Spinal cord (tissue), 10 donors: ENCODE measurements at places on chromosomes 11 and 22.
A peak's percentile ranks its signal among the peaks of the same experiment; 100 is the strongest.

DNA sequence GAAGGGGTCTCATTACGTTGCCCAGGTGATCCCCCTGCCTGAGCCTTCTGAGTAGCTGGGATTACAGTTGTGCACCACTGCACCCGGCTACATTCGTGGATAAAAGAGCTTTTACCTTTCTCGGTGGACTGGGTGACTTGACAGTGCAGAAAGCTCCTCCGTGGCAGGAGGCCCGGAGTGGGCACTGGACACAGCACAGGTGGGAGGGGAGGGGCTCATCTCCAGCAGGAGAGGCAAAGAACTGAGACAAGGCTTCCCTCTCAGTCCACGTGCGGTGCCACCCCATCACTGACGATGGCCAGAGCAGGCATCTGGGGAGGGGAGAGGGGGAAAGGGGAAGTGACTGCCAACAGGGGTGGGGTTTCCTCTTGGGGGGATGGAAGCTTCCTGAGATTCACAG lies 118.4 kb downstream of the SHANK2 start:
- no peak for DNase-seq

- DNase-seq: no peak
These were observed 377.4 kb downstream of the DYNC2H1 start for GRCh38 chr11:103486604-103487003.

DNA sequence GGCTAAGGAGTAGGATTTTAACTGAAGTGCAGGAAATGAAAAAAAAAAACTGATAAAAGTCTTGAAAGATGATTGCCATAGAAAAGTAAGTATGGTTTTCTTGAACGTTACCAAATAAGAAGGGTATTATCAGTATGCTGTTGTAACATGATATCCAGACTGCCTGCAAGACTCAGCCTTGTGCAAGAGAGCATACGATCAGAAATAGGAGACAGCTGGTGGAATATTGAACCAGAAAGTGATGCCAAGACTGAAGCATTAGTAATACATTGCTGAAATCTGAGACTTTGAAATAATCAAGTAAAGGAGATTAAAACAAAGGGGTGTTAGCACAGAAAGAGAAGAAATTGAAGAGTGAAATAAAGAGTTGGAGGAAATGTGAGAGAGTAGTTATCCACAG lies 452.7 kb upstream of the CNTN5 start:
- DNase-seq: no peak

DNA sequence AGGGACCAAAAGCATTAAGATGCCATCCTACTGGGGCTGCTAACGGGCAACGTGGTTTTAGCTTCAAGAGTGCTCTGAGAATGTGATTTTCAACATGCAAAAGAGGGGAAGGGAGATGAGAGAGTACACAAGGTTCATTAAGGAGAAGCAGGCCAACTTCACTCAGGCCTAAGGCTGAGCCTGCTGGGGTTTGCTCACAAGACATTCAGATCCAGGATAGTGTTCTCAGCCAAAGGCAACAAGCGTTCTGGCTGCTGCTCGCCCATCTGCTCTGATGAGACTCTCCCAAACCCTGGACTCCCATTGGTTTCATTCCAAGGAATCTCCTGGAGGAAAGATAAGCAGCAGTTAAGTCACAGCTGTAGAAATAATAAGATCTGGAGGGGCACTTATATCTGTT lies 23.6 kb upstream of the UPB1 start:
- peak; percentile 28 for DNase-seq

DNA sequence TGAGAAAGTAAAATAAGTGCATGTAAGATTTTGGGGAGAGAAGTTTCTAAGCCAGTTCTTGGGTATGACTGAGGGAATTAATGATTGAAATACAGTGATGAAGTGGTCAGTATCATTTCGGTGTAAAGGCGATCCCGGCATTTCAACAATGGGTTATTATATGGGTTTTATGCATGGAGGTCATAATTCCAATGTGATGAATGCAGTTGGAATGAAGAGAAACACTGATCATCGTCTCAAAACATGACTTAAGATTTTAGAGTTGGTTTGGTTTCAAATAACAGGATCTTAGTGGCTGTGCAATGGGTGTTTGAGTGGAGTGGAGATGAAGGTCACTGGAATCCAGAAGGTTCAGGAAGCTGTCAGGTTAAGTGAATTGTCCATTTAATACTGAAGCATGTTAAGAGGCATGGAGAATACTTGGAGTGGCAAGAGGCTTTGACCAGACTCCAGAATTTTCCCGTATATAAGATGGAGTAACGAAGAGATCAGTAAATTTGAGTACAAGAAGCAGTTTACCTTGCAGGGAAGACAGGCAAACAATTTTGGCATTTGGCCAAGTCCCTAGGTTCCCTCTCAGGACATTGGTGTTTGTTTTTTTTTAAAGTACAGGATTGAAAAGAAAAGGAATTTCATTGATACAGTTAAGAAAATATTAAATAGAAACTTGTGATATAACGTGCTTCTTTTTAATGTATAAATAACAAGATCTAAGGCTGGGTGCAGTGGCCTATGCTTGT lies 96.4 kb upstream of the BIRC3 start:
- DNase-seq: no peak

GRCh38 chr11:111566324-111566723 lies 25.8 kb downstream of the LAYN start:
- DNase-seq: no peak

GRCh38 chr11:91698845-91699244 lies 525.8 kb upstream of the FAT3 start:
- no peak for DNase-seq

- no peak for DNase-seq
These were observed 15.9 kb downstream of the MOGAT2 start for GRCh38 chr11:75733431-75734107.

DNA sequence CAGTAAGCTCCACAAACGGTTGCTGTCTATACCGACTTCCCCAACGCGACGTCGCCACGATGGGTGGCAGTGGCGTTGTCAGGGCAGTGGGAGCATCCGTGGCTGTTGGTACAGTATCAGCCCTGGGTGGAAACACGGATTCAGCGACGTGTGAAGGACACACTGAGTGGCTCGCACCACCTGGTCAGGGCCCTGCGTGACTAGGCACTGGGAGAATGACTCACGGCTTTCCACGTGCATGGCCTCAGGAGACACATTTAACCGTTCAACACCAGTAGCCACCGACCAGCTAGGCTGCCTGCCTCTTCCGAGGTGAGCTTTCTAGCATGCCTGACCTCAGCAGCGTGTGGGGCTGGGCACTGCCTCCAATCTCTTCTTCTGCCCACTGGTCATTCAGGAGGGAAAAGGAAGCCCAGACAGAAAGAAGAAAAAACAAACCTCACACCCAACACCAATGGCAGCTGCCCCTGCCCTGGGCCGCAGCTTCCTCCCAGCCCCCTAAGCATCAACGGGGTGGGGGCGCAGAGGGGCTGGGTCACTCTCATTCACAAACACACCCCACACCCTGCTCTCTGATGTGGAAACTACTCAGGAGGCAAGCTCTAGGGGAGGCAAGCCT lies 59.0 kb downstream of the MYH9 start:
- DNase-seq: no peak

DNA sequence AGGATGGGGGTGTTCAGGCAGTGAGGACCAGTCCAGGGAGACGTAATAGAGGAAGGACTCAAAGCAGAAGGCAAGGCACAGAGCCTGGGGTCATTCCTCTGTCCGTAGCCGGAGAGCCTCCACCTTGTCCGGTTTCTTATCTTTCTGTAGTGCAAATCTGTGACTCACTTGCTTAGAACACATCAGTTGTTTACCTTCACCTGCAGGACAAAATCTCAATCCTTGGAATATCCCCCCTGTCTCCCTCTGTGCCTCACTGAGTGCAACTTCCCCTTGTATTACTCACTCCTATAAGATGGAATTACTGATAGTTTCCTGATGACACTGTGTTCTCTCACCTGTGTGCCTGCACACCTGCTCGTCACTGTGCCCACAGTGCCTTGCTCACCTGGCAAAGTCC lies 20.4 kb upstream of the TTC12 start:
- no peak for DNase-seq

DNA sequence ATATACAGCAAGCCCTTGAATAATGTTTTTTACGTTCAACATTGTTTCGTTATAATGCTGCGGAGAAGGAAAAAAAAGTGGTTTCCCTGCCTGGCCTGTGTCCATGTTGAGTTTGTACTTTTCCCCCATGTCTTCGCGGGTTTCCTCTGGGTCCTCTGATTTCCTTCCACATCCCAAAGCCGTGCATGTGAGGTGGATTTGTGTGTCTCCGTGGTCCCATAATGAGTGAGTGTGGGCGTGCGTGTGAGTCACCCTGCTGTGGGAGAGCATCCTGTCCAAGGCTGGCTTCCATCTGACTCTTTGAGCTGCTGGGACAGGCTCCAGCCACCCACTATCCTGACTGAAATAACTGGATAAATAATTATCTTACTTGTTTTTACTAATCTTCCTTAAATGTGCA lies 29.6 kb upstream of the SNX19 start:
- DNase-seq: no peak

DNA sequence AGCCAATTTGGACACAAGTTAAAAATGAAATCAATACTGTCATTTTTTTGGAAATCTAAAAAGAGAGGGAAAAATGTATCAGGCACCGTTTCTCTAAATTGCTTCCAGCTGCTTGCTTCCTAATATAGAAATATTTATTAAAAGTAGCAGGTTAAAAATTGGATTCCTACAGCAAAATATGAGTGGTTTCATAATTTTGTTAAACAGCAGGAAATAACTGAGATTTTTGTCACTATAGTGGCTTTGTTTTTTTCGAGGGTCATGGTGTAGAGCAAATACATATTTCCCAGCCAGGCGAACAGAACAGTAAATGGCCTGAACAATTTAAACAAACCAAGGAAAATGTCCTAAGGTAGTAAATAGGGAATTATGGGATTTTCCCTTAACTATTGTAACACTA lies 159.7 kb downstream of the DDX10 start:
- no peak for DNase-seq

DNA sequence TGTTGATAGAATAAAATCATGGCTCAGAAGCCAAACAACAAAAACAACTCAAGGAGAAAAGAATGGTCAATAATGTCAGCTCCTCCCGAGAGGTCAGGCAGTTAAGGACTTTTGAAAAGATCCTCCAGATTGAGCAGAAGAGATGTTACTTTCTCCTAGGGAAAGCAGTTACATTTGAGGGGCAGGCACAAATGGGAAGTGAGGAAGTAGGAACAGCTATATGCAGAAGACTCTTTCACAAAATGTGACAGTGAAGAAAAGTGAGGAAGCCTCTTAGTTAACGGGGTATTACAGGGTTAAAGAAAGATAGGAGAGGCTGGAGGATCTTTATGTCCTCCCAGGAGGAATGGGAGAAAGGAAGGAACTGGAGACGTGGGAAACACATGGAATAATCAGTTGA lies 3.4 kb downstream of the DCHS1 start:
- no peak for DNase-seq

DNA sequence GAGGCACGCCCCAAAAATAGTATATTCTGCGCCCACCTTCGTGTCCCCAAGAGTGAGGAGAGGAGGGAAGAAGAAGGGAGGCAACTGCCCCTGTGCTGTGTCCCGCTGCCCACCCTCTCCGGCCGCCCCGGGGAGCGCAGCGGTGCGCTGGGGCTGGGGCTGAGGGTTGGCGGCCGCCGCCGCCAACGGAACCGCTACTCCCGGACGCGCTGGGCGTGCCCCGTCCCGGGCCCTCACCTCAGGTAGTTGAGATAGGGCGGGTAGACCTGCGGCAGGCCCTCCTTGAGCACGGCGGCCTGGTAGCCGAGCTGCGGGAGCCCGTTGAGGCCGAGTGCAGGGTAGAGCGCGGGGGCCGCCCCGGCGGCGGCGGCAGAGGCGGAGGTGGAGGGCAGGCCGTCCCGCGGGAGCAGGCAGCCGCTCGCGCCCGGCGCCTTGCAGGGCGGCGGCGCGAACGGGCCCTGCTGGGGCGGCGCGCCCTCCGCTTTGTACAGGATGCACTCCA lies 2.4 kb downstream of the PGR start:
- DNase-seq: peak; percentile 3

DNA sequence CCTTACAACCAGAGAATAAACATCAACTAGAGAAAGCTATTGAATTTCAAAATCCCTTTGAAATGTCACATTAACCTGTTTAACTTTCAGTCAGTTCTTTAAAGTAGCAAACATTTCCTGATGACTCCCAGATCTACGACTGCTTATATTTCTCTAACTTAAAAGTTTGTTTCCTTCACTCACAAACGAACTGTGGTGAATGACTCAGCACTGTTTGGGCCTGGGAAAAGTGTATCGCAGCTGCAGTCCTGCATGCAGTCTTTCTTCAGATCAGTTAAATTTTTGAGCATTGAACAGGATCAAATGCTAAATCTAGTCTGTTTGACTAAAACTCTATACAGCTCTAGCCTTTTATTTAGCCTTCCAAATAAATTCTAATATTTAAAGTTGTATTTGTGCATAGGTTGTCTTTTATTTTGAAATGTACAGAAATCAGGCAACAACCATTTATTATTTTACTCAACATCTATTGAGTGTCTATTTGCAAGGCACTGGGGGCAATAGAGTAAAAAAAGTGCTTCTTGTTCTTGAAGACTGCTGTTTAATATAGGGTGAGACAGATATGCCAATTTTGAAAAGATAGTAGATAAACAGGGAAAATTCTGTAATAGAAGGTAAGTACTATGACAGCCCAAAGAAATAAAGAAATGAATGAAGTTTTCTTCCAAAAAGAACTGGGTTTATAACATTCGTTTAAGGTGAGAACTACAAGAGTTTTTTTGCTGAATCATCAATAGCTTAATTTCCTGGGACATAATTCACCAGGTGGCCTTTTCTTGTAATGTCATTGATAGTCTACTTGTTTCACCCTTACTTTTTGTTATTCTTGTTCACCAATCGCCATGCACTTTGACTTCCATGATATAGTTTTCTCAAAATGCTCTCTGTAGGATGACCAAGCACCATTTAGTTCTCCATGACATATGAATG lies 235.4 kb downstream of the METTL15 start:
- no peak for DNase-seq

DNA sequence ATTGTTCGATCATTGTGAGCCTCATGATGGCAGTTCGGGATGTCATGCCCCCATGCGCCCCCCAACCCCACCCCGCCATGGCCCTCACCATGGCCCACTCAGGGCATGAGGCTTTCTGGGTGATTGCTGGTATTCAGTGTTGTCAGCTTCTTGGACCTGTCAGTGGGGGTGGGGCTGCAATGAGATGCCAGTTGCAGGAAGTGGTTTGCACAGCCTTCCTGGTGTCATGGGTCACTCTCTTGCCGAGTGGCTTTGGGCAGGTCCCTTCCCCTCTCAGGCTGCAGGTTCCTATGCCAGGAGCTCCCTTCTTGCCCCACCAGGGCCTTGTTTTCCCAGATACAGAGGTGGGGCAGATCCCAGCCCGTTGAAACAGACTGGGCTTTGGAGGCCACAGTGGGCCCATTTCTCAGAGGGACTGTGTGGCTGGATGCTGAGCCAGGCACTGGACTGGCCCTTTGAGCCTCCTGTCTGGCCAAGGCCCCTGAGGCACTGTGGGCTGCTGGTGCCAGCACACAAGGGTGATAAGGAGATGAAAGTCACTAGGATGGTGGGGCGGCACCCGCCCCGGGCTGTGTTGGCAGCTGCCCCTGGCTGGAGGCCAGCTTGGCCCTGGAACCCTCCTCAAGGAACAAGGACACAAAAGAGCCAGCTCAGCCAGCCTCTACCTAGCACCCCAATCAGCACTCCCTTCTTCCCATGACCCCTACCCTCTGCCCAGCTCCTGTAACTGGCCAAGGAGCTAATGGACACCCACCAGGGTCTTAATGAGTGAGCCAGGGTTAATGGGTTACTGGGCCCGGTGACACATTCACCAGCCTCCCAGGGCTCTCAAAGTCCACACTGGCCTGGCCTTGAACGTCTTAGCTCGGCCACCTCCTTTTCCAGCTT lies 1.5 kb upstream of the GGT1 start:
- DNase-seq: no peak

GRCh38 chr22:31945971-31946680 lies 1.8 kb downstream of the YWHAH start:
- no peak for DNase-seq

GRCh38 chr11:84871116-84871515 lies 756.0 kb downstream of the DLG2 start:
- DNase-seq: no peak
